ENCODE measurements at places on chromosomes 2 and 18.
A peak's percentile ranks its signal among the peaks of the same experiment; 100 is the strongest.

GRCh38 chr18:57150828-57151227 is 3.9 kb downstream of the BOD1L2 start:
- no peak for DNase-seq

- no peak for DNase-seq
Measured at GRCh38 chr2:203021991-203022390, 7.3 kb downstream of the NBEAL1 start.

GRCh38 chr2:150485114-150485870 is 2.2 kb downstream of the RND3 start:
- DNase-seq: no peak

DNA sequence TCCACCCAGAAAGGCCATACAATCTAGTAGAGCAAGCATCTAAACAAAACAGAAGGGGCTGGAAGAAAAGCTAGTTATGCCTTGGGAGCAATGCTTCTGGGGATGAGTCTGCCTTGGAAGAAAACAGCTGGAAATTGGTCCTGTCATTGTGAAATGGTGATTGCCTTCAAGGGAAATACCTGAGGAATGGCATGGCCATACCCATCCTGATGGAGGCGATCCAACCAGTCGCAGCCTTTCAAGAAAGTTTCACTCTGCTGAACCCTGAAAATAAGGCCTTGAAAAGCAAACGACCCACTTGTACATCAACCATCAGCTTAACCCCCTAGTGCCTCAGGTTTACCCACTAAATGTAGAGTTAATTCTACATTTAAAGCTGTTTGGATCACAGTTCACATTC is 72.6 kb upstream of the PID1 start:
- no peak for DNase-seq

- peak; percentile 80 for DNase-seq
Measured at GRCh38 chr2:239275044-239275685, 125.7 kb downstream of the HDAC4 start.

GRCh38 chr2:166068981-166069380 is 58.8 kb downstream of the SCN1A start:
- no peak for DNase-seq

GRCh38 chr2:32502941-32503340 is 124.9 kb upstream of the TTC27 start:
- DNase-seq: no peak

- DNase-seq: no peak
Measured at GRCh38 chr18:78641689-78642231, 337.9 kb upstream of the SALL3 start.

GRCh38 chr2:169619946-169620345 is 35.8 kb downstream of the PPIG start:
- DNase-seq: no peak

- no peak for DNase-seq
Measured at GRCh38 chr2:72984172-72984671, 66.9 kb downstream of the EMX1 start.

All from effector CD4-positive, alpha-beta T cell (primary cell).